ENCODE measurements at places on chromosomes 4 and X.

- no peak for DNase-seq
Measured at GRCh38 chr4:169062897-169063244, 52.8 kb upstream of the CBR4 start.

DNA sequence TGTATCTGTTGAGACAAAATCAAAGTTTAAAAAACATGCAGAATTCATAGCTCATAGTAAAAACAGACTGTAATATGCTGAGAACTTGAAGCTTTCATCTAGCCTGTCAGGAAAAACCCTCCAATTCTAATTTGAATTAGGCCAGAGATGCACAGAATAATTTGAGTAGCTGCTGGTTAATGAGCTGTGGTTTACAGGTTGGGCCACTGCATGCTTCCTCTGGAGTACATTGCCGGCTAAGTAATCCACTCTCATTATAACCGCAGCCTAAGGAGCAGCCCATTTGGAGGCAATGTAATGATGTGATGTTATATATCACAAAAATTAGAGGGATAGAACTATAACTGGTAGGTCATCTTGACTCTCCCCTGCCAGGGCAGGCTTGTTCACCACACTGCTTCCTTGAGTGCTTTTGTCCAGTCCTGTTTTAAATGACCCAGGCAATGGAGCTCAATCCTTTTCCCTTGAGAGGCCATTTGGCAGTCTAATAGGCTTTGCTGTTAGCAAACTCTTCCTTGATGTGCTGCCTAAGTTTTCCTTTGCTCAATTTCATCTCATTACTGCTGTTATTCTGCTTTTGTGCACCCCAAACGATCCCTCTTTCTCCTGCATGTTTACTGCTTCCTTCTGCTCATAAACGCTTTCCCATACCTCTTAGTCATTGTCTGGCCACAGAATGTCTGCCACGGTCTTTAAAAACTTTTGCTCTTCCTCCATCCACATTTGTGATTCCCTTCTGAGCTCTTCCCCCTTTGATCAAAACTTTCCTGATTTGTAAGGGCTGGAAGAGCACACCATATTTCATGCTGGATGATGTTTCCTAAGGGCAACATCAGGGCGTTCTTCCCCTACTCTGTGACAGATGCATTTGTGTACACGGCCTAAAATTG, 230.9 kb downstream of the C4orf33 start:
- no peak for DNase-seq

DNA sequence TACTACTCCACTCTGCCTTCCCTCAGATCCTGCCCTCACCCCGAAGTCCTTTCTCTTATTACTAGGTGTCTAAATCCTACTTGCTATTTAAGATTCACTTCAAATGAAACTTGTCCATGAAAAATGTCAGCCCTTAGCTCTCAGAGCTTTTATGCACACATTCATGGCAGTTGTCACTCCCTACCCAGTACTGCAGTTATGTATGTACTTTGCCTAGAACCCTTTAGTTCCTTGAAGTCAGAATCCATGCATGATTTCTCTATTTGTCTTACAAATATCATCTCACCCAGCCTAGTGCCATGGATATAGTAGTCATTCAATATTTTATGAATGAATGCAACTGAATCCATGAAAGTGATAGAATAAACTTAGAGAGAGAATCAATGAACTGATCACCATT, 3.3 kb upstream of the EPGN start:
- DNase-seq, result no peak

- no peak for DNase-seq
Measured at GRCh38 chrX:66022632-66023384, 17.1 kb downstream of the VSIG4 start.

GRCh38 chr4:171378323-171378722, 434.9 kb upstream of the GALNTL6 start:
- DNase-seq, result no peak

All from stimulated activated CD4-positive, alpha-beta T cell treated with anti-CD3 and anti-CD28 coated beads, Interleukin-12 subunit alpha, Interleukin-12 subunit beta, amount 100 ng/mL, for 48 hours (primary cell).